Naive thymus-derived CD4-positive, alpha-beta T cell (primary cell): ENCODE measurements at places on chromosomes 3 and 15. TPM values are rescaled to one million over a fixed set of nuclear protein-coding genes. Genes with fewer than 3 reads are reported as not detected.

GRCh38 chr3:82494977-82495489 lies 733.6 kb upstream of the GBE1 start:
- no peaks in the 10 kb centered on the region for H3K36me3 ChIP-seq
- no peak for DNase-seq
- H3K4me1 ChIP-seq: no peaks in the 10 kb centered on the region
- no peak overlapping the region for H3K27ac ChIP-seq

The CNTN6 gene
- not detected in 2 replicates for total RNA-seq

GRCh38 chr3:77707281-77707680 lies 667.4 kb downstream of the ROBO2 start:
- no peak overlapping the region for H3K4me3 ChIP-seq
- no peak overlapping the region for H3K27ac ChIP-seq
- H3K27me3 ChIP-seq: no peaks in the 10 kb centered on the region
- no peaks in the 10 kb centered on the region for H3K36me3 ChIP-seq
- no peak for DNase-seq

The GCSAM gene
- 18.5 TPM for total RNA-seq

- H3K27ac ChIP-seq: no peak overlapping the region
- no peak overlapping the region for H3K4me3 ChIP-seq
- no peak for DNase-seq
- H3K4me1 ChIP-seq: no peaks in the 10 kb centered on the region
- H3K36me3 ChIP-seq: no peaks in the 10 kb centered on the region
Observed at GRCh38 chr3:131796111-131796510, 238.7 kb downstream of the CPNE4 start.

The ZDHHC19 gene
- total RNA-seq: not detected

The CCR9 gene
- total RNA-seq: 0.51 TPM

The MKRN2OS gene
- total RNA-seq: not detected in 2 replicates
